ENCODE measurements at places on chromosomes 4 and X.
A peak's percentile ranks its signal among the peaks of the same experiment; 100 is the strongest.

- no peak for DNase-seq
Observed at GRCh38 chr4:124534131-124534530, 178.4 kb downstream of the ANKRD50 start.

DNA sequence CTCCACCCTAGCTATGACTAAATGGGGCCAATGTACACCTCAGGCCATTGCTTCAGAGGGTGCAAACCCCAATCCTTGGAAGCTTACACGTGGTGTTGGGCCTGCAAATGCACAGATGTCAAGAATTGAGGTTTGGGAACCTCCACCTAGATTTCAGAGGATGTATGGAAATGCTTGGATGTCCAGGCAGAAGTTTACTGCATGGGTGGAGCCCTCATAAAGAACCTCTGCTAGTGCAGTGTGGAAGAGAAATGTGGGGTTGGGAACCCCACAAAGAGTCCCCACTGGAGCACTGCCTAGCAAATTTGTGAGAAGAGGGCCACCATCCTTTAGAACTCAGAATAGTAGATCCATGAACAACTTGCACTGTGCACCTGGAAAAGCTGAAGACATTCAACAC, 284.1 kb downstream of the ANTXR2 start:
- DNase-seq, result no peak

DNA sequence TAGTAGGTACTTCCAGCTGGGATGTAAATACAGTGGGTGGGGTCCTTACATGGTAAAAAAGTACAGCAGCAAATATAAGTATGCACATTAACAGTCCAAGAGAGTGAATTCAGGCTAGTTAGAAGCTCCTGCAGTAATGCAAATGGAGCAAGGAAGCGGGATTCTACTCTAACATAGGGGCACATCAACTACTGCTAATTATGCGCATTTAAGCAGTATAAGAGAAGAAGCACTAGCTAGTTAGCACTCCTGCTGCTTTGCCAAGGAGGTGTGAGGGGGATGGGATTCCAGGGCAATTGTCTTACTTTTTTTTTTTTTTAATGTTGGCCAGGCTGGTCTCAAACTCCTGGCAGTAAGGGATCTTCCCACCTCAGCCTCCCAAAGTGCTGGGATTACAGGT, 284.1 kb downstream of the CHIC1 start:
- no peak for DNase-seq

DNA sequence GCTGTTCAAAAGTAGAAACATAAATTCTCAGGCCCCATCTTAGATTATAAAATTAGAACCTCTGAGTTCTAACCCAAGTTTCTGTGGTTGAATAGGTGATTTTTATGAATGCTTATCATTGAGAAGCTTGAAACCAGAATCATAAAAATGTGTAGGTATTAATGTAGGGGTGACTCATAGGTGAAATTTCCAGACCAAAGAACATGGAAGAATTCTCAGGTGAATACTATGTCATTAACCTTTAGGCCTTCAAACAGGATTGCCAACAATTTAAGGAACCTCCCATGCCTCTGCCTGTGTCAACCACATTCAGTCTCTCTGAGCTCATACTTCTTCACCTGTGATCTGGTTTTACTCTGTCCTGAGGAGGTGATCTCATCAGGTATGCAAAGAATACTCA, 177.8 kb downstream of the NPFFR2 start:
- no peak for DNase-seq

- peak; percentile 84 for DNase-seq
Observed at GRCh38 chr4:55729351-55730279, 90.0 kb upstream of the EXOC1L start.

GRCh38 chrX:10986616-10987015, 124.5 kb upstream of the HCCS start:
- no peak for DNase-seq

DNA sequence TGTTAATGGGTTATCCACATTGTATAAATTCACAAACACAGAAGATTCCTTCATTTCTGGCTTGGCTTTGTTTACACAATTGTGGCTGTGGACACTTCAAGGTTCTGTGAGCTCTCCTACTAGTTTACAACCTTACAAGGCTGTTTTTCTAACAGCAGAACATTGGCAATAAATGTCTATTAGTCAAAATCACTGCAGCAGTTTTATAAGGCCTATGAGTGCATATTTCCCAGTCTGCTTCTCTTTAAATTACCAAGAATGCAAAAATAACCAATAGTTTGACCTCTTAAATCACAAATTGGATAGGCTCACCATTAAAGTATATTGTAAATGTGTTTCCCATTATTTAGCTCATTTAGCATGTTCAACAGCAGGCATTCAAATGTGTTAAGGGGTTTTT, 239.2 kb downstream of the DKK2 start:
- no peak for DNase-seq

DNA sequence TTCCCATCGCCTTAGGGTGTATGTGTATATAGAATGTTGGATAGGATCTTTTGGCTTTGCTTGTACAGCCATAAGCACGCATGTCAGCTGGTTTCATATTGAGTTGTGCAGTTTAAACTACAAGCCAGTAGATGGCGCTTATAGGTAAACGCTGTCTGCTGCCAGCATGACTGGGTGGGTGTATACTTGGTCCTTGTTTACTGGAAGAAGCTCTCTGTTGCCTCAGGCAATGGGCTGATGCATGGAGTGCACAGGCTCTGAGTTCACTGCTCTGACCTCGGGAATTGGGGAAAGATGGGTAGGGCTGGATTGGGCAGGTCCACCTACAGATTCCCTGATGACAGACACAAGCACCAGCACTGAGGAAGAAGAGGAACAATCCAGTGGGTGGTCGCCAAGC, 831.5 kb downstream of the STIM2 start:
- peak; percentile 13 for DNase-seq

GRCh38 chr4:6271206-6271605, 1.6 kb downstream of the WFS1 start:
- no peak for DNase-seq

DNA sequence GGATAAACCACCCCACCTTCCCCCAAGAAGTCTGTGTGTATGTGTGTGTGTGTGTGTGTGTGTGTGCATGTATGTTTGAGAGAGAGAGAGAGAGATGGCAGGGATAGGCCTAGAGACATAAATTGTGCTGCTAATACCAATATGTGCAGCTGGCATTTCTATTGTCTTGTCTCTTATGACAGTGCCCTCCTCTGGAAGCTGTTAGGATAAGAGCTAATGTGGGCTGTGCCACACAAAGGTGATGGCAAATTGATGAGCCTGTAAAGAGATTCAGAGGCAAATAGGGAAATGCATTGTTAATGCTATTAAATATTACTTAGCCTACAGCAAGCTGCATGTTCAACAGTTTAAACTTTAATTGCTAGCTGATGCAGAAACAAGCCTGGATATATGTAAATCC, 332.0 kb downstream of the NKX6-1 start:
- no peak for DNase-seq

DNA sequence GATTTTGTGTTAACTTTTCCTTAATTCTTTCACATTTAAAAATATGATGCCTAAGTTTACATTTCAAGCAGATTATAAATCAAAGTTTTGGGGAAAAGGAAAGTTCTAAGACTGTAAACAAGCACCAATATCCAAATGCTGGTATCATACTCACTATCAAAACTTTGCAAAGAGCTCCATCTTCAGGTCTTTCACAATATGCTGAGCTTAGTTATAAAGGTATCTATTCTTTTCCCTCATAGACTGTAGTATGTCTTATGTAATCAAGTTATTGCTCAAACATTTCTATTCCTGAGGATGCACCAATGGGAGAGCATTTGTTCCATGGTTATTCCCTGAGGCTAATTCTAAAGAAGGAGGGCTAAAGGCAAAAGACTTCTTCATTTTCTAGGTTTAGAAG, 207.9 kb upstream of the FAM241A start:
- DNase-seq, result no peak

- DNase-seq, result no peak
Observed at GRCh38 chr4:3302173-3302785, 9.5 kb downstream of the RGS12 start.

DNA sequence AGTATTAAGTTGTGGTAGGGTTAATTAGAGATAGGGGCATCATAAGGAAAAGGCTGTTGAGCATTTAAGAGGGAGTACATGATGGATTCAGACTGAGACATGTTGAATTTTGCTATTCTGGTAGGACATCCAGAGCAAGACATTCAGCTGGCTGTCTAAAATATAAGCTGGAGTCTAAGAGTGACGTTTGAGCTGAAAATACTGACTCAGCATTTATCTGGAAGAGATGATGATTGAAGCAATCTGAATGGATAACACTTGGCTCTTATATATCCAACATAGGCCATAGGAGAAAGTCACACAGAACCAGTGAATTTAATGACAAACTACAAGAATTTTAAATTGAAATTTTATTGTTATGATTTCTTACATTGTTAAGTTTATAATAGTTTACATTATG, 114.3 kb downstream of the CENPC start:
- peak; percentile 4 for DNase-seq

DNA sequence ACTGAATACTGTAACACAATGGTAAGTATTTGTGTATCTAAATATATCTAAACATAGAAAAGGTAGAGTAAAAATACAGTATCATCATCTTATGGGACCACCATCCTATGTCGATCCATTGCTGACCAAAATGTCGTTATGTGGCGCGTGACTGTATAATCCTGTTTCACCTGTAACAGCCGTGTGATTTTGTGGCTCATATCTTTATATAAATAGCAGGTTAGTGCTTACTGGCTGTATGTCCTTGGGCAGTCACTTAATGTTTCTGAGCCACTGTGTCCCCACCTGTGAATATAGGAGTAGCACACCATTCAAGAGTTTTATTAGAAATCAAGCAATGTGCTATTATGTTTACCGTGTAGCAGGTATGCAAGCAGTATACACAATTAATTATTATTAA, 226.2 kb upstream of the FAT1 start:
- no peak for DNase-seq

DNA sequence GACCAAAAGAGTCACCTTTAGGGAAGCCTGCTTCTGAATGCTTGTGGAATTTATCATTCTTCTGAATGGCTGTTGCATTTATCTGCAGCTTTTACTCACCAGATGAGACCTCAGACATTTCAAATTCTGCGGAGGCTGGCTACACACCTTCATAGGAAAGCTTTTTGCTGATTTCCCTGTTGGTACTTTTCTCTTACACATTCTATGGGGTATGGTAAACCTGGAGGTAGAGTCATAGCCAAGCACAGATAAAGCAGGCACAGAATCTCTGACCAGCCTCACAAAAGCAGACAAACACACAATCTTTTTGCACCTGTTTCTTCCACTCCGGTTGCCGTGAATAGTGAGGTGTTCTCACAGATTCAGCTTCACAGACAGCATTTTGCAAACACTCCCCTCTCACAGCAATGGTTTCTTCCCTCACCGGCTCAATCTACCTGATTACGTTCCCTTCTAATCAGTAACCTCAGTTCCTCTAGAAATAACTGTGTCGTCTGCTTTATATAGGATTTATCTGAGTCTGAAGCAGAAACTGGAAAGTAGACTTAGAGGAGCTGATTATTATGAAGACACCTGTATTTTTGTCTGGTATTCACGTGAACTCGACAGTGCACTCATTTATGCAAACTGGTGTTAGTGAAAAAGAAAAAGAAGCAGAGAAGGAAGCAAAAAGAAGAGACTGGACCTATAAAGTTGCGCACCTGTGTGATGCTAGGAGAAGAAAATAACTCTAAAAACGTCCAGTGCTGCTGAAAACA, 83.1 kb downstream of the DMD start:
- no peak for DNase-seq

DNA sequence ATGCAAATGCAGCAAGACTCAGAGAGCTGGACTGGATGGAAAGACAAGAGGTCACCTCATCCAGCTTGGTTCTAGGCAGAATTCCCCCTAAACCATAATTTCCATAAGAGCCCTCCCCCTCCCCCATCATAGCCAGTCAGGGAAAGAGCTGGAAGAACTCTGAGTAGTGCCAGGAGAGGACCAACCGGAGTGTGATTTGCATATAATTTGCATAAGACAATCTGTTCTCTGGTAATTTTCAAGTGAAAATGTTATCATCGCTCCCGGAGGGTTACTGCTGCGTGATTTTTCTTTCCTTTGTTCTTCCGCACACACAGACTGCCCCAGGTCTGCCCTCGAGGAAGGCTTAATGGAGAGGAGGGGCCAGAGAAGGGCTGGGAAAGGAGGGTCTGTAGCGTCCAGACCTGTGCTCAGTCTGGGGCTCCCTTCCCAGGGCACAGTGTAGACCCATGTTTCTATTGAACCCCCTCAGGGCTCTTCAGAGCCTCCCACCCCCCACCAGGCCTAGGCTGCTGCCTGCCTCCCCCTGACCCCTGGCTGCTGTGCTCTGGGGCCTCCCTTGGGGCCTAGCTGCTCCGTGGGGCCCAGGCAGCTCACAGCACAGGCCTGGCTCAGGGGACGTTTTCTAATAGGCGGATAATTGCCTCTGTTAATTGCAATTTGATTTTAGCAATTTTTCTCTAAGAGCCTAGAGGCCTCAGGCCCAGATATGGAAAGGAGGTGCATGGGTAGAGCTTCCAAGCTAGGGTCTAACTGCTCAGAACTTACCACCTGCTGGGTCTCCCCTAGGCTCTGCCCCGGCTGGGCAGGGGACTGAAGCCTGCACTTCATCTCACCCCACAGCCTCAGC, 90.4 kb upstream of the PJA1 start:
- no peak for DNase-seq

- no peak for DNase-seq
Observed at GRCh38 chrX:821327-822107, 190.9 kb downstream of the SHOX start.

DNA sequence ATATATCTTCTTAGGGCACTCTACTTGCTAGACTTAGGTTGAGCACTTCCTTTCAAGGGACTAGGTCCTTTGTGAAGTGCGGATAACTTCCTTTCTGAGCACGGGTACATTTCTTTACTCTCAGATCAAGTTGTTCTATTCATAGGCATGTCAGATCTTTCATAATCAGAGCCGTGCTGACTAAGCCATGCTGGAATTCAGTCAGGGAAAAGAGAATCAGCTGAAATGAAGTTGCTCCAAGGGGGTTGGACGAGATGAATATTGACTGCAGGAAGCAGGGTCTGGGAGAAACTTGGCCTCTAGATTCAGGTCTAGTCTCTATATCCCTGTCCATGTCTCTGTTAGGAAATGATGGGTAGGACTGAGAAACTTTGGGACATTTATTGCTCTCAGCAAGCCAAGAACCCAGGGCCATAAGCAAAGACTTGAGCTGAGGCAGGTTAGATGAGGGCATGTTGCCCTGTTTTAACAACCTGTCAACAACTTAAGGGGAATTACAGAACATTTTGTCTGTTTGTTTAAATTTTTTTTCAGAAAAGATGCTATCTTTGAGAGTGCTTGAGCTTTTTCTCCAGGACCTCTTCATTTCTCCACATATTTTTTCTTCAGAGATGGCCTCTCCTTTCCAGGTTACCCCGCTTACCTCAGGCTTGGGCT, 28.3 kb downstream of the AREG start:
- no peak for DNase-seq

- no peak for DNase-seq
Observed at GRCh38 chr4:77852892-77853495, 9.6 kb upstream of the MRPL1 start.

GRCh38 chrX:133983974-133984845, 1.2 kb downstream of the GPC3 start:
- DNase-seq, result no peak

DNA sequence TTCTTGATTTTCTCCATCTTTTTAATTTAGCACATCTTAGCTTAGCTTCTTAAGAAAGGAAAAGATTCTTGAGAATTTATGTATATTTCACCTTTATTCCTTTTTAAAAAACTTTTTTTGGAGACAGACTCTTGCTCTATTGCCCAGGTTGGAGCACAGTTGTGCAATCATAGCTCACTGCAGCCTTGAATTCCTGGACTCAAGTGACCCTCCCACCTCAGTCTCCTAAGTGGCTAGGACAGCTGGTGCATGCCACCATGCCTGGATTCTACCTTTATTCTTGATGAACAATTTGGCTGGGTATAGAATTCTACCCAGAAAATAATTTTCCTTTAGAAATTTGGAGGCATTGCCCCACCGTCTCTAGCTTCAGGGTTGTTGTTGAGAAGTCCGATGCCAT, 19.5 kb upstream of the SH3D19 start:
- DNase-seq, result no peak

All from erythroblast (primary cell).